ENCODE measurements at places on chromosomes 12 and 14. TPM values are rescaled to one million over a fixed set of nuclear protein-coding genes. Genes with fewer than 3 reads are reported as not detected.

DNA sequence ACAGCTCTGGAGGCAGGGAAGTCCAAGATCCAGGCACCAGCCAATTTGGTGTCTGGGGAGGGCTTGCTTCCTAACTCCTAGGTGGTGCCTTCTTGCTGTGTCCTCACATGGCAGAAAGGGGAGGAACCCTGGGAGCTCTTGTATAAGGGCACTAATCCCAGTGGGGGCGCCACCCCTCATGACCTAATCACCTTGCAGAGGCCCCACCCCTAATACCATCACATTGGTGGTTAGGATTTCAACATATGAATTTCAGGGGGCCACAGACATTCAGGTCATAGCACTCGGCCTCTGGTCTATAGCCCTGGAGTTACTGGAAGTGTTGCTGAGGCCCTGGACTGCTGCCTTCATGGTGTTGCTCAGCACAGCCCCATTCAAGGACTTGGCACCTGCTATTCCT lies 14.6 kb downstream of the PSMD9 start:
- H3K36me3 ChIP-seq = peaks cover 54% of the 10 kb centered on the region
- DNase-seq = no peak
- H3K4me3 ChIP-seq = no peak overlapping the region
- peaks cover under 1% of the 10 kb centered on the region for H3K4me1 ChIP-seq
- no peaks in the 10 kb centered on the region for H3K27me3 ChIP-seq
- H3K27ac ChIP-seq = no peak overlapping the region

DNA sequence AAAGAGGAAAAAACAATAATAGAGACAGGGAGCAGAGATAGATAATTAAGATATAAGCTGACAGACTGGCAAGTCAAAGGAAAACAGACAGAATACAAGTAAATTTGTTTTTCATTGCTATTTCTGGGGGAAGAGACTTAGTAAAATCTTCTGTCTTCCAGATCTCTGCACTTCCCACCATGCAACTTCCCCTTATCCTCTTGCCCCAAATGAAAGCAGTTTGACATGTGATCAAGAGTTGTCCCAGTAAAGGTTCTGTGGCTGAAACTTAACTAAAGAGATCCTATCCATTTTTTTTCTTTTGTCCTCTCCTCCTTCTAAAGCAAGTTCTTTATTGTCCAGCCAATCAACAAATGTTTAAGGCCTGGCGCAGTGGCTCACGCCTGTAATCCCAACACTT lies 1.5 kb upstream of the MLF2 start:
- no peaks in the 10 kb centered on the region for H3K27me3 ChIP-seq
- peaks cover 19% of the 10 kb centered on the region for H3K36me3 ChIP-seq
- H3K27ac ChIP-seq = no peak overlapping the region
- no peak for DNase-seq
- H3K4me3 ChIP-seq = no peak overlapping the region
- H3K4me1 ChIP-seq = peaks cover 13% of the 10 kb centered on the region

- H3K4me3 ChIP-seq = no peak overlapping the region
- no peak for DNase-seq
- H3K4me1 ChIP-seq = no peaks in the 10 kb centered on the region
- no peaks in the 10 kb centered on the region for H3K36me3 ChIP-seq
- H3K27ac ChIP-seq = no peak overlapping the region
Observed at GRCh38 chr12:76964784-76965571, 86.2 kb upstream of the CSRP2 start.

DNA sequence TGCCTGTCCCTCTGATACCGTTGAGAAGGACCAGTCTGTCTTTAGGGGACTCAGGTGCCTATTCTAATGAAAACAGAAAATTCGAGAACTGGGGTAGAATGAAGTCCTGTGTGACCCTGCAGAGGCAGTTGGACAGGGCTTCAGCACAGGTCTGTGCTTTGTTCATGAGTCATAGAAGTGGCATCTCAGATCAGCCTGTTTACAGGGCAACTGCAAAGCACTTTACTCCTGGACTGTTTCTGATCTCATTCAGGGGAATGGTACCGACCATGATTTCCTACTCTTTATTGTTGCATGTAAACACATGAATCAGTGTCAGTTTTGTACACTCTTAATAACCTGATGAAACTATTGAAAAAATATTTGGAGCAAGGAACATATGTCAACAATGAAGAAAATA lies 1517.0 kb downstream of the AACS start:
- H3K27ac ChIP-seq = no peak overlapping the region
- H3K4me1 ChIP-seq = no peaks in the 10 kb centered on the region
- H3K36me3 ChIP-seq = no peaks in the 10 kb centered on the region
- DNase-seq = no peak
- no peak overlapping the region for H3K4me3 ChIP-seq
- H3K27me3 ChIP-seq = no peaks in the 10 kb centered on the region

DNA sequence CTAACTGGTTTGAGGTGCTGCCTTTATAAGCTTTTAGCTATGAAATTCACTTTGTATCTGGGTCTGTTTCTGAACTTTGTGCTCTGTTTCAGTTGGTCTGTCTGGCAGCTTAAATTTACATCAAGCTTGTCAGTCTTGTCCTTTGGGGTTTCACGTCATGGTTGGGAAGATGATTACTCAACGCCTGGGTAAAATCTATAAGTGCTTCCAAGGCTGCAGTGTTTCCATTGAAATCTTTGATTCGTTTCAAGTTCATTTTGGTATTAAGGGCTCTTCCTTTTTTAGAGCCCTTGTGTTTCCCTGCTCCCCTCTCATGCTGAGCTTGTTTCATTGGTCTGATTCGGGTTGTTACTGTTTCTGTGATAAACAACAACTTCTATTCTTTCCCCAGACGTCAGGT lies 58.2 kb downstream of the FBXW8 start:
- no peak overlapping the region for H3K4me3 ChIP-seq
- H3K27me3 ChIP-seq = no peaks in the 10 kb centered on the region
- no peak overlapping the region for H3K27ac ChIP-seq
- H3K36me3 ChIP-seq = peaks cover 3% of the 10 kb centered on the region
- DNase-seq = no peak

DNA sequence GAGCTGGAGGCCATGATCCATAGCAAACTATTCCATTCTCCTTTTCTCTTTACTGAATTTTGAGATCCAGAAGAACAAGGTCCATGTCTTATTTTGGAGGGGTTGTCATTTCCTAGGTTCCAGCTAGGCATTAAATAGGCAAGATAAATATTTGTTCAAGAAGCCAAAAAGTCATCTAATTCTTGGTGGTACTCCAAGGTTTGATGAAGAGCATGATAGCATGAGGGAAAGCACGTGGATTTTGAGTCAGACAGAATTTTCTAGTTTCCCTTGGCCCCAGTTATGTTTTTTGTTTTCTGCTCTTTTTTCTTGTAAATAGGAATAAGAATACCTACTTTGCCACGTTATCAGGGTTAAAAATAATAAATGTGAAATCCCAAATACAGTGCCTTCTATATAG lies 25.5 kb upstream of the FRMD6 start:
- no peaks in the 10 kb centered on the region for H3K36me3 ChIP-seq
- no peak overlapping the region for H3K27ac ChIP-seq
- no peaks in the 10 kb centered on the region for H3K4me1 ChIP-seq
- DNase-seq = no peak
- no peaks in the 10 kb centered on the region for H3K27me3 ChIP-seq

- H3K4me1 ChIP-seq = no peaks in the 10 kb centered on the region
- no peaks in the 10 kb centered on the region for H3K36me3 ChIP-seq
- no peak overlapping the region for H3K27ac ChIP-seq
- no peaks in the 10 kb centered on the region for H3K27me3 ChIP-seq
- DNase-seq = no peak
Observed at GRCh38 chr12:121942145-121942718, 23.8 kb downstream of the CFAP251 start.

GRCh38 chr14:37865719-37866549 lies 270.5 kb downstream of the TTC6 start:
- H3K36me3 ChIP-seq = no peaks in the 10 kb centered on the region
- DNase-seq = no peak
- H3K4me3 ChIP-seq = no peak overlapping the region
- no peaks in the 10 kb centered on the region for H3K27me3 ChIP-seq
- no peak overlapping the region for H3K27ac ChIP-seq
- no peaks in the 10 kb centered on the region for H3K4me1 ChIP-seq

- H3K27me3 ChIP-seq = no peaks in the 10 kb centered on the region
- peaks cover 56% of the 10 kb centered on the region for H3K4me1 ChIP-seq
- no peak overlapping the region for H3K4me3 ChIP-seq
- no peaks in the 10 kb centered on the region for H3K36me3 ChIP-seq
- no peak overlapping the region for H3K27ac ChIP-seq
Observed at GRCh38 chr14:70882776-70883492, 24.3 kb upstream of the PCNX1 start.

- no peaks in the 10 kb centered on the region for H3K36me3 ChIP-seq
- no peak overlapping the region for H3K4me3 ChIP-seq
- no peak for DNase-seq
- no peak overlapping the region for H3K27ac ChIP-seq
Observed at GRCh38 chr14:76104802-76105355, 46.8 kb upstream of the GPATCH2L start.

DNA sequence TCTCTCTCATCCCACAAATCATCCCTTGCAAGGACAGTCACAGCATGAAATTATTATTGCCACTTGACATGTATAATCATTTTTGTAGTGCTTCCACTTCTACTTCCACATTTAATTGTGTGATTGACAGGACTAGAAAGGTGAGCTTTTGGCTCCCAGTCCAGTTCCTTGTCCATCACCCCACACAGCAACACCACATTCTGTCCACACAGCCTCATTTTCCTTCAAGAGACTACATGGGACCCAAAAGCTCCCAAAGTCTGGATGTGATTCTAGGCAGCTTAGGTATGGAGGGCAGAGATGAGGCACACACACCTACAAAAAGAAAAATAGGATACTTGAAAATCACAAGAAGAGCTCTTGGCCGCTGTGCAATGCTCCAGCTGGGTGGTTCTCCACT lies 366.3 kb downstream of the DPF3 start:
- no peak for DNase-seq
- H3K4me3 ChIP-seq = no peak overlapping the region
- H3K27me3 ChIP-seq = no peaks in the 10 kb centered on the region
- no peaks in the 10 kb centered on the region for H3K36me3 ChIP-seq
- no peak overlapping the region for H3K27ac ChIP-seq
- peaks cover 41% of the 10 kb centered on the region for H3K4me1 ChIP-seq

- no peaks in the 10 kb centered on the region for H3K4me1 ChIP-seq
- H3K4me3 ChIP-seq = no peak within 1 kb of the TSS
- no peak within 1 kb of the TSS for H3K27ac ChIP-seq
- no peaks in the 10 kb centered on the region for H3K36me3 ChIP-seq
- DNase-seq = no peak
Observed at GRCh38 chr14:96255501-96256366, at the start of gene BDKRB1. BDKRB1 (plus strand) TSS chr14:96256210; CDS start chr14:96263683, 7,473 bp downstream.

GRCh38 chr12:81296556-81297305 lies 218.9 kb downstream of the ACSS3 start:
- H3K27ac ChIP-seq = no peak overlapping the region
- H3K36me3 ChIP-seq = no peaks in the 10 kb centered on the region
- no peak for DNase-seq
- H3K4me3 ChIP-seq = no peak overlapping the region
- no peaks in the 10 kb centered on the region for H3K4me1 ChIP-seq

GRCh38 chr12:53123578-53124351 lies 20.5 kb downstream of the SOAT2 start:
- no peak overlapping the region for H3K4me3 ChIP-seq
- H3K27me3 ChIP-seq = no peaks in the 10 kb centered on the region
- no peaks in the 10 kb centered on the region for H3K36me3 ChIP-seq

GRCh38 chr12:105024928-105025327 lies 38.8 kb downstream of the NOPCHAP1 start:
- DNase-seq = no peak
- H3K36me3 ChIP-seq = no peaks in the 10 kb centered on the region
- H3K27ac ChIP-seq = no peak overlapping the region
- H3K4me1 ChIP-seq = no peaks in the 10 kb centered on the region
- H3K27me3 ChIP-seq = no peaks in the 10 kb centered on the region

- no peak overlapping the region for H3K27ac ChIP-seq
- no peaks in the 10 kb centered on the region for H3K4me1 ChIP-seq
- no peak overlapping the region for H3K4me3 ChIP-seq
- no peaks in the 10 kb centered on the region for H3K27me3 ChIP-seq
Observed at GRCh38 chr14:79383475-79383874, 827.8 kb downstream of the DIO2 start.

DNA sequence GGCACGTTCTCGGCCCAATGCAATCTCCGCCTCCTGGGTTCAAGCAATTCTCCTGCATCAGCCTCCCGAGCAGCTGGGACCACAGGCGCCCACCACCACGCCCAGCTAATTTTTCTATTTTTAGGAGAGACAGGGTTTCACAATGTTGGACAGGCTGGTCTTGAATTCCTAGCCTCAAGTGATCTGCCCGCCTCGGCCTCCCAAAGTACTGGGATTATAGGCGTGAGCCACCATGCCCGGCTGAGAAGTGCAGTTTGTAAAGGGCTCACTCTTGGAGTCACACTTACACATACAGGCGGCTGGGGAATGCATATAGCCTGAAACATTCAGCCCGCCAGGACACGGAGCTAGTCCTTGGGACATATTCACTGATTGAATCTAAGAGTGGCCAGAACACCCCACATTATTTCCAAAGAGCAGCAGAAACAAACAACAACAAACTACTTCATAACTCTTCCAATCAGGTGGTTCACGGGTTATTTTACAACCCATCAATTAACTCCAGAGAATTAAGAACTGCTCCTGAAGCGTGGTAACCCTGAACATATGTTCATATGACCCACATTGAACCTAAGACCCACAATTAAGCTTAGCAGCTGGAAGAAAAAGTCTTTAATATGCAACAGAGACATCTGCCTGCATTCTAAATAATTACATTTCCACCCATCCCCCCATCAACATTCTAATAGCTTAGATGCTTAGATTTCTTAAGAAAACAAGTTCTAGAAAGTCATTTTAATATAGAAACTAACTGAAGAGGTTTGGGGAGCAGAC lies 49.2 kb downstream of the SSH1 start:
- peaks cover 34% of the 10 kb centered on the region for H3K36me3 ChIP-seq
- H3K27ac ChIP-seq = no peak overlapping the region
- no peaks in the 10 kb centered on the region for H3K4me1 ChIP-seq
- DNase-seq = no peak
- H3K4me3 ChIP-seq = no peak overlapping the region
- no peaks in the 10 kb centered on the region for H3K27me3 ChIP-seq

CABP1 gene
- total RNA-seq = not detected

RASSF9 gene
- total RNA-seq = not detected

KCNA1 gene
- not detected for total RNA-seq

STAC3 gene
- 3.0 TPM for total RNA-seq

KRT74 gene
- not detected for total RNA-seq

TAS2R14 gene
- total RNA-seq = 1.9 TPM
